EH (cell line): ENCODE measurements at places on chromosomes 13 and 19.

DNA sequence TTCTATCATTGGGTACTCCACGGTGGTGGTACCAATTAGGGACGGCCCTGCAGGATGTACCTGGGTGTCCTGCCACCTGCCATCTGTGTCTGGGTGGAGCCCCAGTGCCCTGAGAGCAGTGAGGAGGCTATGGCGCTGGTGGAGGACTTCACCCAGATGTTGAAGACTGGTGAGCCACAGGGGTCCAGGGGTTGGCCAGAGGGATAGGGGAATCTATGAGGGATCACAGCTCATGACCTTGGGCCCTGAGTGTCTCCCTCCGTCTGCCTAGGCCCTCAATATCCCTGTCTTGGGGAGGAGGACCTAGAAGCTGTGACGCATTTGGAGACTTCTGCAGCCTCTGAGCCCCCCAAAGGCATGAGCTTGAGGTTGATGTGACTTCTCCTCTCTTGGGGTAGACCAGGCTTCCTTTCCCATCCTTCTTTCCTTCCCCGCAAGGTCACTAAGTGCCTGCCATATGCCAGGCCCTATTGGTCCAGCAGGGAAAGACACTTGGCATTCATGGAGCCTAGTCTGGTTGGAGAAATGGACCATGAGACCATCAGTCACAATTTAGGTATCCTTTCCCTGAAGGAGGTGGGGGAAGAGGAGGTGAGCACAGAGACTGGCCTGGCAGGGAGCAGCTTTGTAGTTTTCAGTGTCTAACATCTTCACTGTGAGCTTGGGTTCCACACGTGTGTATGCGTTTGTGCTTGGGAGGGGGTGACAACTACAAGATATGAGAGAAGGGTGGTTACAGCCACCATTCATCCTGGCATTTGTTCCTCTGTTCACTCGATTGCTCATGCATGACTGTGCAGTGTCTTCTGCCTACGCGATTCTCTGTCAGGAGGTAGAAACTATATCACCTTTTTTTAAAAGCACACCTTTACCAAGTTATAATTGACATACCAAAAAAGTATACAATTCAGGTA, 5.1 kb upstream of the MZF1 start:
- DNase-seq: no peak

DNA sequence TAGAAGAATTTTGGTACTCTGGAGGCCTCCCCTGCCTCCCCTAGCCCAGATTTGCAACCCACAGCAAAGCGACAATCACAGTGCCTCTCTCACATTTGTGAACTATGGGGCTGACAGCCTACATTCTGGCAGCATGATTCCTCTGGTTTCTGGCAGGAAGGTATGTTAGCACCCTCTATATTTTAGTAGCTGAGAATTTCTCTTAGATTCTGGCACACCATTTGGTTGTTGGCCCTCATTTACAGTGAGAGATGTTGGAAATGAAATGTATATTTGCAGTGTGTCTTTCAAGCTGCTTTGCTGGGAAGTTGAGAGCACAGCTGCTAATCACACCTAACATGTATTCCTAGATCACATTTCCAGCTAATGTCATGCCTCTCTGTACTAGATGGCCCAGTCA, 735.0 kb downstream of the FGF9 start:
- DNase-seq: no peak

- peak; percentile 80 for DNase-seq
These were observed 80.1 kb downstream of the KLF5 start for GRCh38 chr13:73138638-73139491.

GRCh38 chr19:8615024-8615423, 4.5 kb upstream of the ADAMTS10 start:
- no peak for DNase-seq

DNA sequence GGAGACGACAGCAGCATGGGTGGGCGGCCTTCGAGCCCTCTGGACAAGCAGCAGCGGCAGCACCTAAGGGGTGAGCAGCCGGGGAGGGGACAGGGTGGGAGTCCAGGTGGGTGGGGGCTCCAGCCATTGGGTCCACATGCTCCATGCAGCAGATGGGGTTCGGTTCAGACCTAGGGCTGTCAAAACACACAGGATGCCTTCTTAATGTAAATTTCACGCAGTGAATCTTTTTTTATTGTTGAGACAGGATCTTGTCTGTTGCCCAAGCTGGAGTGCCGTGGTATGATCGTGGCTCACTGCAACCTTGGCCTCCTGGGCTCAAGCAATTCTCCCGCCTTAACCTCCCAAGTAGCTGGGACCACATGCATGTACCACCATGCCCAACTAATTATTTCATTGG, 15.9 kb downstream of the PGLS start:
- no peak for DNase-seq

DNA sequence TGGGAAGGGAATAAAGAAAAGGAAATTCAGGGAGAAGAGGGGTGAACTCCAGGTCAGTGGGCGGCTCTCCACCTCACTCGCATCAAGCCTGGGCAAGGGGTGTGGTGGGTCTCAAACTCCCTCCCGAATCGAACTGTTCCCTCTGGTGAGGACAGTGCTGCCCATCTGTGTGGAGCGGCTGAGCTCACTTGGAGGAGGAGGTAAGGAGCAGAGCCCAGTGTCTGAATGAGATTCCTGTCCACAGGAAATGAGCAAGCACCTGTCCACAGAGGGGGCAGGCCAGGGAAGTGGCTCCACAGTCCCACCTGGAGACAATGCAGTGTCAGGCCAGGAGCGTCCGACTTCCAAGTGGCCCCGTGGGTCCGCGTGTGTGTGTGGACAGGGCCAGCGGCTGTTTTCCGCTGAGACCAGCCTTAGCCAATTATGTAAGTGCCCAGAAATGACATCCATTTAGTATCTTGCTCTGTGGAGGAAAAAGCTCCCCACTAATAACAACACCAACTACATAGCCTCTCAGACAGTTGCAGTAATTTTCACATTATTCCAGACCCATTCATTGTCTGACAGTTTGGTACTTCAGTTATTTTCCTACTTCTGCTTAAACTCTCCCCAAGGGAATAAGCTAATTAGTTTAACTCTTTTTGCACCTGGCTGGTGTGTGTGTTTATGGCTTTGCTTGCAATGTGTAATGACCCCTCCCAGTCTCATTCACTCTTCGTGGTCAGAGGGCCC, 114.6 kb downstream of the SOX1 start:
- DNase-seq: no peak

- no peak for DNase-seq
These were observed 97.1 kb upstream of the UBAC2 start for GRCh38 chr13:99103536-99103935.

- DNase-seq: no peak
These were observed 2.9 kb downstream of the ZNF816 start for GRCh38 chr19:52959613-52960295.

GRCh38 chr13:99380921-99381645, 73.9 kb upstream of the GPR183 start:
- DNase-seq: no peak

DNA sequence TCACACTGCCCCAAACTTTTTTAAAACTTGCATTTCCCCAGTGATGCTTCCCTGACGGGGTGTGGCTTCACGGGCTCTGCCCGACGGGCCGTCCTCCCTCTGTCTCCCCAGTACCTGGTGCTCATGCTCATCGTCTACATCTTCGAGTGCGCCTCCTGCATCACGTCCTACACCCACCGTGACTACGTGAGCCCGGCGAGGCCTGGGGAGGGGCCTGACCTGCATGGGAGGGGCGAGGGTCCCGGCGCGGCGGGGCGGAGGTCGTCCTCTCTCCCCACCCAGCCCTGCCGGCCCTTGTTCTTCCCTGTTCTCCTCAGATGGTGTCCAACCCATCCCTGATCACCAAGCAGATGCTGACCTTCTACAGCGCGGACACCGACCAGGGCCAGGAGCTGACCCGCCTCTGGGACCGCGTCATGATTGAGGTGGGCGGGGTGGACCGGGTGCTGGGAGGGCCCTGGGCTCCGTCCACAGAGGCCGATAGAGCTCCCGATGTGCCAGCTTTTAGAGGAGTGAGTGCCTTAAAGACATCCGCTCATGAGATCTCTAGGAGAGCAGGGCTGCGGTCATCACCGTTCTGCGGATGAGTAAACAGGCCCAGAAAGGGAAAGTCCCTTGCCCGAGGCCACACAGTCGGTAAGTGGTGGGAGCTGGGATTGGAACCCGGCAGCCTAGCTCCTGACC, 6.9 kb downstream of the UPK1A start:
- DNase-seq: peak; percentile 81

- DNase-seq: no peak
These were observed 83.9 kb upstream of the OLFM4 start for GRCh38 chr13:52944697-52945096.

GRCh38 chr13:51457086-51457815, 4.4 kb upstream of the INTS6 start:
- no peak for DNase-seq

DNA sequence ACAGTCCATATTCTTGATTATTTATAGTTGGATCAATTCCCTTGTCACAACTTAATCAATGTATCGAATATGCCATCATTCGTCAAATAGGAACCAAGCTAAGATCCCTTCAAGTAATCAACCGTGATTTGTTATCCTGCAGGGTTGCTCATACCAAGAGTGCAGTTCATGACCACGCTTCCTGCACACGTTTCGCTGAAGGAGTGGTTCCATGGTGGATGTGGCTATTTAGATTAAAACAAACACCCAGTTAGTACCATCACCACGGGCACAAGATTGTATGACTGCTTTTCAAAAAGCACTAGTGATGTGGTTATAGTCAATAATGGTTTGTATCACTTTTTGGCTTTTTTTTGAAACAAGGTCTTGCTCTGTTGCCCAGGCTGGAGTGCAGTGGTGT, 41.1 kb upstream of the CCNE1 start:
- no peak for DNase-seq

DNA sequence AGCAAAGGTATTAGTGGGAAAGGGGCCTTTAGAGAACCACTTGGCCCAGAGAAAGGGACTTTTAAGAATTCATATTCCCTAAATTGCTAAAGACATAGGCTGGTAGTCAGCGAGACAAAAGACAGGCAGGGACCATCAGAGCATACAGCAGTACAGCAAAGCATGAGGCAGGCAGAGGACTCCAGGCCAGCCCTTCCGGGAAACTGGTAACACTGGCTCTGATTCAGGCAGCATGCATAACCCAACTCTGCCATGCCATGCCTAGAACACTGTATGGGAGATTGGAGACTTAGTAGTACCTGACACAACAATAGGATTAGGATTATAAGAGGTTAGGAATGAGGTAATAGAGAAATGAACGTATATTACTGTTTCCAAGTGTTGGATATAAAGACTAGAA, 34.9 kb downstream of the CAB39L start:
- DNase-seq: no peak

- DNase-seq: no peak
These were observed 1730.4 kb upstream of the SLC10A2 start for GRCh38 chr13:104796581-104796980.

DNA sequence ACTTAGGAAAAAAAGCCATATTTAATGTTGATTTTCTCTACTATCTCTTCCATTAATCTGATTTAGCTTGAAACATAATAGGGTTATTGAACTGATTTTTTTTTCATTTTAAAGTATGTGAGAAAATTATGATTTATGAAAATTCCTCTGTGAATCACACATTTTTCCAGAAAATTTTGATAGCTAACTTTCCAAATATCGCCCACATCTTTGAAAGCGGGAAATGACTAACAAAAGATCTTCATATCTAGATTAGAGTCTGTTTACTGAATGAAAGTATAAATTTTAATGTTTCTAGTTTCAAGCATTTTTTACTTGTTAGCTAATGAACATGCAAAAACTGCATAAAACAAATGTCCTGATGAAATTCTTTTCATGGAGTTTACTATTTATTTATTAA, 97.4 kb downstream of the POSTN start:
- DNase-seq: no peak

DNA sequence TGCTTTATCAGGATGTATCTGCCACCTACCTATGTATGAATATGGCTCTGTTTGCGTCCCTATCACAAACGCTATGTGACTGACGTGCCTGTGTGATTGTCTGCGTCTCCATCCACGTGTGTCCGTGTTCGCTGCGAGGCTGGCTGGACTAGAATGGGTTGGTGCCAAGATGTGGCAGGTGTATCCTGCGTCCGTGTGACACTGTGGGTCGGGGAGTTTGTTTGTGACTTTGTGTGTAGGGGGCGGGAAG, 6.7 kb upstream of the HOOK2 start:
- no peak for DNase-seq

GRCh38 chr13:37225414-37226070, 120.1 kb upstream of the CSNK1A1L start:
- DNase-seq: peak; percentile 88

GRCh38 chr19:16888629-16889365, at the start of gene F2RL3:
Gene F2RL3, plus strand, starts transcription at chr19:16888999. Its CDS starts 191 bp downstream, at chr19:16889190.
- peak; percentile 63 for DNase-seq

DNA sequence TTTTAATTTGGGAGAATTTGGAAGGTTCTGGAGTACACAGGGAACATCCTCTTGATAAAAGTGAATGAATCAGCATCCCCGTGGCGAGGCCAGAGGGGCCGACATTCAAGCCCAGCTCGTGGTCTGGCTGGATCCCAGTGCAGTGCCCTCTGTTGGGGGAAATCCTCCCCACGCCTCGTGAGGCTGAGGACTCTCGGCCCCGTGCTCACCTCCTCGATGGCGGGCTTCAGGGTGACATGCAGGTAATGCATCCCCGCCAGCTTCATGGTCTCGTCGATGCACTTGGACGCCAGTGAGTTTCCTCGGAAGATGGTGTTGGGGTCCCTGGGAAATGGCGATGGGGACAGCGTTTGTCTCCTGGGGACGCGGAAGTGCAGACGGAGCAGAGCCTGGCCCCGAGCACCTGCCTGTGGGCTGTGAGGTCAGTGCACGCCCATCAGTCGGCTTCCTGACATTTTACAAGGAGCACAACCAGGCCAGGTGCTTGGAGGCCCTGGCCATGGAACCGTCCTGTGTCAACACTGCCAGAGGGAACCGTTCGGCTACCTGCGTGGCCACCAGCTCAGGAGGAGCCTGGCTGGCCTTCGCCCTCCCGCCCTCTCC, 43.3 kb upstream of the C13orf46 start:
- peak; percentile 43 for DNase-seq
